ENCODE measurements at places on chromosomes 3 and 15.

GRCh38 chr3:80770106-80771074 is 991.1 kb downstream of the GBE1 start:
- DNase-seq = no peak

DNA sequence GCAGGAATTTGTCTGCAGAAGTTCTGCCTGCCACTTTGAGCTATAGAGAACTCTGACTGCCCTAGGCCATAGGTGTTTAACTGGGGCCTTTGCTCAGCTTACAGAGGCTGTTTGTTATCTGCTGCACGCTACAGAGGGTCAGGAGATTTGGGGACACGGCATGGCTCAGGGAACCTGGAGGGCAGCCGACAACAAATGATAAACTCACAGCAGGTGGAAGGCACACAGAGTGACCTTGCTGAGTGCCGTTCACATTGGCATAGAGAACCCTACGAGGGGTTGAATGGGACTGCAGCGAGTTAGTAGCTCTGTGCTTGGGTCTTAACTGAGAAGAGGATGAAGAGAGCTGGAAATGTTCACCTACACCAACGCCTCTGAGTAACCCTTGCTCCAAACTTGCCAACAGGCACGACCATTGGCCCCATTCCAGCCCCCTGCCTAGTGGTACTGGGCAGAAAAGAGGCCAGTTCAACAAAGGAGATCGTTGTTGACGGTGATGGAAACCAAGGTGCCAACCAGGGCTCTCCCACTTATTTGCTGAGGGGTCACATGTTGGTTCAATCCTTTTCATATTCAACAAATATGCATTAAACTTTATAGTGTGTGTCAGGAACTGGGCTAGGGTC is 301.1 kb downstream of the NTRK3 start:
- no peak for DNase-seq

GRCh38 chr15:89385596-89386331 is 51.1 kb upstream of the POLG start:
- no peak for DNase-seq

DNA sequence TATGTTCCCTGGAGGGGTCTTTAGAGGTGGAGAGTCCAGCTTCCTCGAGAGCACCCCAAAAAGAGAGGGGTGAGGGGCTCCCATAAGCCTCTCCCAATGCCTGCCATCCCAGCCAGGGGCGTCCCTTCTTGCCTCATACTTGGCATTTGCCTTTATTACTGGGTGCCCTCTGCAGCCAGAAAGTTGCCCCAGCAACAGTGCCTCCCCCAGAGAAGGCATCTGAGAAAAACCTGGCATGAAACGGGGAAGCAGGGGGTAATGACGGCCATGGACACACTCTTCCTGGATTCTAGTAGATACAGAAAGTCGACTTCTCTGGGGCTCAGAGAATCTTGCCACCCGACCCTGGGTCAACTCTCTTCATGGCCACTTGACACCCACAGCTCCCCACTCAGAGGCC is 90.1 kb downstream of the PCSK6 start:
- DNase-seq = no peak

- DNase-seq = no peak
These were observed at the start of gene PLCD1 for GRCh38 chr3:38029400-38030125. Gene PLCD1 (minus strand): TSS chr3:38029642. CDS start chr3:38029539, 103 bp downstream.

DNA sequence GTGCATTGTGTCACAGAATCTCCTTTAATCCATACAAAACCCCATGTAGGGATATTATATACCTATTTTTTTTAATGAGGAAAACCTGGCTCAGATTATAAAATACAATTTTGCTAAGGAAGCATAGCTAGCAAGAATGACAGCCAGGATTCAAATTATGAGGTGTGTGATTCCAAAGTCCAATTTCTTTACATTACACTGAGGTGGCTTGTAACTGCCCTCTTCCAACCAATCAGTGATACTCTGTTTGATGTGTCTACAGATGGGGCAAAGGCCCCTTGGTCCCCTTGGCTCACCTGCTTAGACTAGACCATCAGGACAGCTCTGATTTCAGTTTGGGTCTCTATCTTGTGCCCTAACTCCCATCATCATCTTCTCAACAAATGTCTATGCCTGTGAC is 120.3 kb upstream of the ADAMTS9 start:
- no peak for DNase-seq

- no peak for DNase-seq
These were observed 39.9 kb downstream of the AMOTL2 start for GRCh38 chr3:134334231-134334900.
